DMS79 (cell line): ENCODE measurements at places on chromosomes 13 and 19.

DNA sequence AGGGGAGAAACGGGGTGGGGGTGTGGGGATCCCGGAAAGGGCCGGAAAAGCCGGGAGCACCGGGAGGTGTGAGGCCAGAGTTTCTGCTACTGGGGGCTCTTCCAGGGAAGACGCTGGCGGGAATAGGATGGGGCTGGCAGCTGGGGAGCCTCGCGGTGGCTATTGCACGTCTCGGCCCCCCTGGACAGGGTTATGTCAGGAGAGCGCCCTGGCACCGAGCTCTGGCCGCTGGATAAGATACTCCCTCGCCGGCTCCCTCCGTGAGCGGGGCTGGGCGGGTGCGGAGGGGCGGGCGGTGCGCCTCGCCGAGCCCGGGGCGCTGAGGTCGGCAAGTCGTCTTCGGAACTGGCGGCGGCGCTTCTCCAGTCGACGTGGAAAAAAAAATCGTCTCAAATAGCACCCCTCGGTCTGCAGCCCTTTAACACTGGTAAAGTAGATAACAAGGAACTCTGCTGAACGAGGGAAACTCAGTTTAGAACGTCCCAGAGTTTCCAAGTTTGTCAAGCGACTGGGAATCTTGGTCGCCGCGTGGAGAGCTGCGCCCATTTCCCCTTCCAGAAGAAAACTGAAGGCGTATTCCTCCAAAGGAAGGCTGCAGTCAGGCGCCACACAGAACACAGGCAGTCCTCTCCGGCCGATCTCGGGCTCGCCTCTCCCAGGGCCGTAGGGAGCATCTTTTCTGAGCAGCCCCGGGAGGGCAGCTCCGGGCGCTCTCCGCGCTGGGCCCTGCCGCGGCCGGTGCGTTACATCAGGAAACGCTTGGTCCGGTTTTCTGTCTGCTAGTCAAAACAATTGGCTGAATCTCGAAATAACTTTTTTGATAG is 115.1 kb downstream of the KCNRG start:
- no peak for DNase-seq

- no peak for DNase-seq
Observed at GRCh38 chr13:80450386-80450785, 109.5 kb upstream of the SPRY2 start.

- no peak for DNase-seq
Observed at GRCh38 chr13:45063261-45063860, 56.9 kb upstream of the GTF2F2 start.

DNA sequence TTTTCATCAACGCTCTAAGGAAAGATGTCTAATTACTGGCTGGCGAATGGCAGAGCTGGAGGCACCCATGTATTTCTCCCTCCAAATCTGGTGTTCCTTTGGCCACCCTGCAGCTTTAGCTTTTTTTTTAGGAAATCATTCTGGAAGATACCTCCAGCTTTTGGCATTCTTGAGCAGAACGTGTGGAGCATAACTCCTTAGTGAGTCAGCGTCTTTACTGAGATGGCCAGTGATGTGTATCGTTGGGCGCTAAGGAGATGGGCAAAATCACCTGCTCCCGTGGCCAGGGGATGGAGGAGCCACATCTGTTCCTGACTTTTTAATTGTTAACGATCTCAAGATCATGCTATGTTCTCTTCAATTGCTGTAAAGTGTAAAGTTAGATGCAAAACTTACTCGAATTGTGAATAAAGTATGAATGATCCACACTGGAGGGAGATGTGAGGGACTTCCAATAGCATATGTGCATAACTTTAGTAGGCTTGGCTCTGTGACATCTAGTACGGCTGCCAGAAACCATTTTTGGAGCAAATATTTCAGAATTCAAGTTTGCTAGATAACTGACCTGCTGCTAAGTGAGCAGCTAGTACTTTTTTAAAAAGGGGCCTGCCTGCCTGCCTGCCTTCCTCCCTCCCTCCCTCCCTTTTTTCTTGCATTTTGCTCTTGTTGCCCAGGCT is 24.4 kb upstream of the C1QTNF9 start:
- DNase-seq = no peak

GRCh38 chr13:48319531-48320398 is 16.2 kb downstream of the RB1 start:
- DNase-seq = no peak

GRCh38 chr19:310141-310651 is 19.0 kb upstream of the PLPP2 start:
- DNase-seq = no peak

- DNase-seq = no peak
Observed at GRCh38 chr19:31539386-31539785, 190.2 kb upstream of the TSHZ3 start.

DNA sequence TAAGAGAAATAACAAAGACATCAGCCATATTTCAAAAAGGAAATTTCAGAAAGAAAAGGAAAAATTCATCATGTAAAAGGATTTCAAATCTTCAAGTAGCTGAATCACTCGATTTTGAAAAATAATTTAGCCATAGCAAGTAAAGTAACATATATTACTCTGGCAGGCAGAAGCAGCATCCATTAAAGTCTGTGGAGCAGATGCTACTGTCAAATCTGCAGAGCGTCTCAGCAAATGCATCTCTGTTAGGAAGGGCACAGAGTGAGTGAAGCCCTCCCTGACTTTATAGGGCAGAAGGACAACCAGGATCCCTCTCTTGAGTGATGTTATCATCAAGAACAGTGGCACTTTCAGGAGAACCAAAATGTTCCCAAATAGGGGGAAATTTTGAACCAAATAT is 445.5 kb downstream of the EFNB2 start:
- DNase-seq = no peak

DNA sequence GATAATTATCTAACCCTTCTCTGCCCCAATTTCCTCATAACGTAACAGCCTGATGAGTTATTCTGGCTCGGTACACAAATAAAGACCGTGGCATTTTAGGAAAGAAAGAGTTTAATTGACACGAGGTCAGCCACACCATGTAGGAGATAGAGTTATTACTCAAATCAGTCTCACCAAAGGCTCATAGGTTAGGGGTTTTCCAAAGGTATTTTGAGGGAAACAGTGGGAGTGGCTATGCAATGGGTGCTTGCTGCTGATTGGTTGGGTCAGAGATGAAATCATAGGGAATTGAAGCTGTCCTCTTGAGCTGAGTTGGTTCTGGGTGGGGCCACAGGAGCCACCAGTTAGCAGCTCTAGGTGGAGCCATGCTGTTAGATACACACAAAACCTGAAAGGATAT is 137.5 kb downstream of the FREM2 start:
- DNase-seq = no peak

DNA sequence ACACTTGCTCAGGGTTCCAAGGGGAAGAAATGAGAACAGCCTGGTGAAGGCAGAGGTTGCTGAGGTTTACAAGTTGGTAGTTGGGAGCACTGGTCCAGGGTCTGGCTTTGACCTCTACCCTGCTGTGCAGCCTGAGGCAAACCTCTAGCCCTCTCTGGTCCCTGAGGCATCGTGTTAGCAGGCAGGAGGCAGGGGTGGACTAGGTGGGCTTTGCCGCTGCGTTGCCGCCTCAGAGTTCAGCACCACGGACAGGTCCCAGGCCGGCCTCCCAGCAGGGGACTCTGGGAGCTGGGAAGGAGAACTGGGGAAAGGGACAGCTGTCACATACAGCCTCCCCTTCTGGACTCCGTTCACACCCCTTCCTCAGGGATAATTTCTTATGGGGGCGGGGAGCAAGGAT is 3.1 kb downstream of the NCAN start:
- DNase-seq = no peak

- peak; percentile 27 for DNase-seq
Observed at GRCh38 chr19:24033963-24034342, 53.0 kb upstream of the ZNF254 start.

GRCh38 chr19:49761625-49762311 is 1.3 kb downstream of the TSKS start:
- DNase-seq = no peak

- no peak for DNase-seq
Observed at GRCh38 chr13:74025369-74025768, 108.8 kb downstream of the KLF12 start.

DNA sequence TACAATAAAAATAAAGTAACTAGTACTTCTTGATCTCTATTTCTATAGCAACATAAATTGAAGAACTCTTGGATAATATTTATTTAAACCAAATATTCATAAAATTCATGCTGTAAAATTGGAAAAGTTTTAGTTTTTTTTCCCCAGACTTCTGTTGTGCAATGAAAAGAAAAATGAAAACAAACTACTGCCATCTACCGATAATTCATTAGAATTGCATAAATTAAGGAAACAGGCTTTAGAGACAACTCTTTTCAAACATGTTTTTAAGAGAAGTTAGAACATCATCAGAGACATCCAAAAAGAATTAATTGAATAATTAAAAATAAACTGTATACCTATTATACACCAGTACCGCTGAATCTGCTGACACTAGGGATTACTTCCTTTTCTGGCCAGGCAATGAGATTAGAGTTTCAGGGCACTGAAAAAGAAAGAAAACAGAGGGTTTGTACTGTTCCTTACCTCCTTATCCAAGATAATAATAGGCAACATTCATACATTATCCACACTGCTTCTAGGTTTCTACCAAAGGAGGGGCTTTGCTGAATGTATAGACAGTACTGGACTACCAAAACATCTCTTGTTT is 4.9 kb downstream of the CCDC122 start:
- no peak for DNase-seq

GRCh38 chr13:22114630-22115311 is 443.9 kb downstream of the FGF9 start:
- no peak for DNase-seq

DNA sequence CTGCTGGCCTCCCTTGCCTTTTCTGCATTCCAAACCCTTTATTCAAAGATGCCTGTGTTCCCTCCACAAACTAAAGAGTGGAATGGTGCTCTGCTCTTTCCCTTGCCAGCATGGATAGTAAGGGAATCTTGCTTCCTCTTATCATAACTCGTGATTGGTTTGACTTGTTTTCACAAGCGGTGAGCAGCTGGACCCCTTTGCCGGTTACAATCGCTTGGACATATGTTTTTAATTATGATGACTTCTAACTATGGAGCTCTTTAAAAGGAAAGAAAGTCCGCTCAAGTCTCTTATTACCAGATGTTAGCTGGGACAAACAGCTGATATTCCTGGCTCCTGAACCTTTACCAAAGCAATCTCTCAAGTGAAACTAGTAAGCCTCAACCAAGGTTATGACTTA is 1094.7 kb downstream of the UQCRFS1 start:
- DNase-seq = no peak

DNA sequence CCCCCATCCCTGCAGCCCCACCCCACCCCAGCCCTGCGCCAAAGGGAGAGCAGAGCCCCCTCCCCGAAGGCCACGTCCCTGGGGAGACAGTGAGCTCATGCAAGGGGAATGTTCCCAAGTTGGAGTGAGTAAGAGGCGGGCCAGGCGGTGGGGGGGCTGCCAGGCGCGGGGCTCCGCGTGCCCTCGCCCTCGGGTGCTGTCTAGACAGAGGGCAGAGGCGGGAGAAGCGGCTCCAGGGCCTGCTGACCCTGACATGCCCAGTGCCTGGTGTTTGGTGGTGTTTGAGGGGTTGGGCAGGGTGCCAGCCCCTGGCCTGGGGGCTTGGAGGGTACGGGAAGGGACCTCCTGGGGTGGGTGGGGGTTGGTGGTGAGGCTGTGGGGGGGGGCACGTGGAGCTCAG is 1.0 kb downstream of the FSTL3 start:
- no peak for DNase-seq

DNA sequence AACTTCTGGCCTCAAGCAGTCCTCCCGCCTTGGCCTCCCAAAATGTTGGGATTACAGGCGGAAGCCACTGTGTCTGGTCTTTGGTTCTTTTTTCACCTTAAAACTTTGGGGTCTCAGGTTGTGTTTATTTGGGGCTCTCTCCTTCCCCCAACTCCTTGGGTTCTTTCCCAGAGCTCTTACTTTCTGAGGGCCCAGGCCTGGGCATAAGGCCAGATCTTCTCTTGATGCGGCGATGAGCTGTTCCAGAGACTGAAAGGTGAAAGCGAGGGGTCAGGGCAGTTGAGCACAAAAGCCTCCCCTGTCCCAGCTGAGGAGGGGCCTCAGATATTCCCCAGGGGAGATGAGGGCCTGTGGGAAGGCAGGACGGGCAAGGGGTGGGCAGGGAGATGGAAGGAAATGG is 7.1 kb downstream of the POLR1G start:
- no peak for DNase-seq

- DNase-seq = no peak
Observed at GRCh38 chr13:50509771-50510441, 333.6 kb downstream of the DLEU7 start.

GRCh38 chr13:55893540-55893939 is 1247.2 kb upstream of the PRR20A start:
- DNase-seq = no peak

DNA sequence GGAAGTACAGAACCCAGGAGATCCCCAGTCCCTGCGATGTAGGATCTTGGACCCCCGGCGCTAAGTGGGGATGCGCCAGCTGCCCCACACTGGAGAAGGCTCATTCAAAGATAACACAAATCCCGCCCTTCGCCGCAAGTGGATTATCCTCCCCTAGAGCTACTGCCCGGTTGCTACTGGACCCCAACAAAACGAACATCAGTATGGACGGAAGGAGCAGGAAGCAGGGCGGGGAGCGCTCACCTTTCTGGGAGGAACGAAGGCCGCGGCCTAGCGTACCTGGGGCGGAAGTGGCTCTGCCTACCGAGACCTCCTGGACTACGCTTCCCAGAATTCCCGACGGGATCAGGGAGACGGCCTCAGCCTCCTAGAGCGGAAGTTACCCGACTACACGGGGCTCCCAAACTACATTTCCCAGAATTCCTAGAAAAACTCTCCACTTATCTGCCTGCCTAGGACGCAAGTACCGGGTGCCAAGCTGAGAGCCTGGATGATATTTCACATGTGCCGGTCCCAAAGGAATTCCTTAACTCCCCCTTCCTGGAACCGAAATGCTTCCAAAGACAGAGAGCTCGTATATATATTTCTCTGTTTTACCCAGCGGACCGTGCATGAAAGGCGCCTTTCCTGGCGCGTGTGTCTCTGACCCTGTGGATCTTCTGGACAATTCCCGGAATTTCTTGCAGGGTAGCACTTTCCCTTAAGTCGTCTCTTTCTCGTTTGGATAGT is at the start of gene ZNF112:
Gene ZNF112, minus strand, starts transcription at position 298 of the 729 bp plus-strand sequence. CDS start 16,141 bp downstream, outside the sequence.
- DNase-seq = peak; percentile 98

GRCh38 chr13:90565985-90566713 is 781.3 kb upstream of the MIR17HG start:
- DNase-seq = no peak

DNA sequence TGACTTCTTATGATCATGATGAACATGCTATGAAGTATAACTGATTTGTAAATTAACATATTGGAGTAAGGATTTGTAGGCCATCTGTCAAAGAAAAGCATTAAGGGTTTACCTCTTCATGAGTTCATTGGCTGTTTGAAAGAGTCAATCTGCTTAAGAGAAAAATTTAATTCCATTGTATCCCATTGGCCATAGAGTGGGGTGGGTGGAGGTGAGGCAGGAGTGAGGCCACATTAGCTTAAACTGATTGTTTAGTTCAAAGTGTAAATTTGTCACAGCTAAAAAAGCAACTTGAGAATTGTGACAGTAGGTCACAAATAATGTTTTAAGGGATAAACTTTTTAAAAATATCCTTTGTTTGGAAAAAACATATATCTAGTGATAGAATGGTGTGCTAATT is 11.4 kb downstream of the GPR180 start:
- DNase-seq = no peak
